ENCODE measurements at places on chromosomes 2 and 18.

GRCh38 chr2:125730921-125731320, 925.0 kb upstream of the GYPC start:
- DNase-seq, result no peak

DNA sequence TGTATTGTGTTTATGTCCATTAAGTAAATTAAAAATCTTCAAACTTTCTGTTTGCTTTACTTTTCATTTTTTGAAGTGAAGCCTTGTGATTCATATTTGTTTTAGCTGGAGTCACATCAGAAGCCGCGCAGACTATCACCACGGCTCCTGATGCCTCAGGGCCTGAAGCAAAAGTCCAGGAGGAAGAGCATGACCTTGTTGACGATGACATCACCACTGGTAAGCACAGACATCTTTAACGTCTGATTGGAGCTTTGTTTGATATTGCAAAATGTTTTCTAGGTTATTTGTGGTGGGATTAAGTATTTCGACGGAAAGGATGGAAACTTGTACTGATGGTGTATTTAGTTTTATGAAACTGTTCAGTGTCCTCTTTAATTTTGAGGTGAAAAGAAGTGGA, 164.8 kb downstream of the WDR7 start:
- DNase-seq, result no peak

GRCh38 chr2:161228511-161229240, 68.4 kb downstream of the TANK start:
- no peak for DNase-seq

- DNase-seq, result peak; percentile 30
These were observed 1.1 kb upstream of the ZBTB7C start for GRCh38 chr18:48410095-48410920.

- peak; percentile 51 for DNase-seq
These were observed 148.2 kb downstream of the PHLPP1 start for GRCh38 chr18:62863579-62864001.

DNA sequence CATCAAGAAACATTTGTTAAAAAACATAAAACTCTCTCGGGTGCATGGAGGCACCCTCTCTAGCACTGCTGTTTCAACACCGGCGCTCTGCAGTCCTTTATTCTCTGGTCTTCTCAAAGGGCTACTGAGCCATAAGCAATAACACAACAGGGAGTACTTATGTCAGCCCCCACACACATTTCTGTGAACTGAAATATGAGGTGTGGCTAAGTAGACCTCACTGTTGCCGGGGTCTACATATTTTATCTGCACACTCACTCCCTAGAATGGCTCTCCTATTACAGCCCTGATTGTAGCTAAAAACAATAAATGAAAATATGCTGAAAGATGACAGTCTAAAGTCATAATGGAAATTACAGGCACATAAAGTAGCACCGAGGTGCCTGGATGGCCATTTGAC, 235.1 kb downstream of the GRB14 start:
- DNase-seq, result no peak

GRCh38 chr2:239202343-239202742, 198.5 kb downstream of the HDAC4 start:
- no peak for DNase-seq

- DNase-seq, result no peak
These were observed 169.6 kb downstream of the DLGAP1 start for GRCh38 chr18:4285525-4285924.

GRCh38 chr18:371609-371982, 103.7 kb upstream of the THOC1 start:
- DNase-seq, result no peak

- no peak for DNase-seq
These were observed 3.6 kb downstream of the VIL1 start for GRCh38 chr2:218422403-218423086.

DNA sequence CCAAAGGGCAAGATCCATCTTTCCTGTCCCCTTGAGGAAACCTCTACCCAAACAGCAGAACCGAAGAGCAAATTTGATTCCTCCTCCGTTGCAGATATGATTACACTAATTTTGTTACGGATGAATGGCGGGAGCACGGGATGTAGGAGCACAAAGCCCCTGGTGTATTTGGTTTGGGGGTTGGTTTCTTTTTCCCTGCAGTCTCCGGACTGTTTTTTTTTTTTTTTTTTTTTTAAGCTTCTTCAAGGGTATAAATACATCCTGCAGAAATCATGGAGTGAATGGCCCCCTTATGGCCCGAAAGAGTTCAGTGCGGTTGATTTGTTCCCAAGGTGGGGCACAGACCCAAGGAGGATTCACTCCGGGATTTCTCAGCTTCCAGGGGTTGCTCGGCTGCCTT, 135.3 kb upstream of the SH3BP4 start:
- DNase-seq, result no peak

- DNase-seq, result no peak
These were observed 22.1 kb downstream of the ASB18 start for GRCh38 chr2:236242057-236242495.

DNA sequence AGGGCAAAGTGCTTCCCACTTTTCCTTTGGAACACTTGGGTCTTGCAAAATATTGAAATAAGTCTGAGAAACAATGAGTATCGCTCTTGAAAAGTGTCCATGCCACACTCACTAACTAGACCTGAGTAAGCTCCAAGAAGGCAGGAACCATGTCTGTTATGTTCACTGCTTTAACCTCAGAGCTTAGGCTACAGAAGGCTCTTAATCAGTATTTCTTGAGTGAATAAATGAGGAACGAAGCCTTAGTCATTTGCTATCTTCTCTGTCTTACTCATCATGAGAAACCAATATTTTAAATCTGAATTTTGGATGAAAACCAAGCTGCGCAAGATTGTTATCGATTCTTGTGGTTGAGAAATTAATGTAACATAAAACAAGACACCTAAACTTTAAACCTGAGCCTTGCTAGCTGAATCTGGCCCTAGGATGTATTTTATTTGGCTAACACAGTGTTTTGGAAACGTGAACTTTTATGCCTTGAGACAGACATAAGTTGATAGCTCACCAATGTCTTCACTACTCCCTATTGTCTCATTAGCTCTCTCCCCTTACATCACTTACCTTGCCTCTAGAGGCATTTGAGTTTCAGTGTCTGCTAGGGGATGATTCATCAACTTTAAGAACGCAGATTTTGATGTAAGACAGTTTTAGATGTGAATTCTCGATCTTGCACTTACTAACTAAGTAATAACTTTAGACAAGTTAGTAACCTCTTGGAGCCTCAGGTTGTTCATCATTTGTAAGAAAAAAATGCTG, 392.8 kb upstream of the MEIS1 start:
- DNase-seq, result no peak

DNA sequence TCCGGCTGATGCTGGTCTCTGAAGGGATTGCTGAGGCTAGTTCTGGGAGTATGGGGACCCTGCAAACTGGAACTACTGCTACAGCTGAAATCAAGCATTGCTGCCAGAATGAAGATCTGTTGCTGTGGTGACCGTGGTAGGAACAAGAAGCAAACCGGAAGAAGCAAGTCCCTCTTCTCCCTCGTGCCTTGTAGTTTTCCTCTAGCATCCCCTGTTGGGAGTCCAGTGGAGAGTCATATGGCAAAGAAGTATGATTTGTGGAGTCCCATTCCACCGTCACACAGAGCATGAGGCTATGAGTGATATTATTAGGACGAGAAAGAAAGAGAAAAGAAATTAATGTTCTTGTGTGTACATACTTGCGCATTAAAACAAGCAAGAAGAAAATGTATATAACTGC, 138.8 kb upstream of the SP5 start:
- no peak for DNase-seq

DNA sequence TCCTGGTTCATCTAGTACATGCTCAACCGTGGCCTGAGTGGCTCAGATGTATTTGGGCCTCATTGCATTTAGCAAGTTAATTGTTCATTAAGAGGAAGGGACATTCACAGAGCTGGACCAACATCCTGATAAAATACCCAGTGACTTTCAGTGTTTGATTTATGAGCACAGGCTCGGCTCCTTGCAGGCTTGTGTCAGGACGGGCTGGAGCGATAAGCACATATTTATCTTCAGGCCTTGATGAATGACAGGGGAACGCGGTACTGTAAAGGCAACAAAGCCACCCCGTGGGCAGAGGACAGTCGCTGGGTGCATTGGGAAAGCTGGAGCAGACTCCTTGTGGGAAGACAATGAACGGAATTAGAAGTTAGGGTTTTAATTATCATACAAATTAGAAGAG, 548.6 kb upstream of the HS6ST1 start:
- no peak for DNase-seq

GRCh38 chr2:145431181-145431951, 911.4 kb upstream of the ZEB2 start:
- DNase-seq, result no peak
